ENCODE measurements at places on chromosomes 16 and 17.

DNA sequence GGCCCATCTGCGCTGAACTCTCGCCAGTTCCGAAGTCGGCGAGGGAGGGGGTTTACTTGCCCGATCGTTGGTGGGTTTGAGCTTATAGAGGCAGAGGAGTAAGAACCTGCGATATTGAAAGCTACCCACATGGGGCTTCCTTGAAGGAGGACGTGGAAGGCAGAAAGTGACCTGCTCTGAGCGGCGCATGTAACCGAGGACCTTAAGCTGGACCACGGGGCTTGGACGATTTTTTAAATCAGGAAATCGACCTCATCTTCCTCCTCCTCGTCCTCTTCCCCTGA is 2.0 kb downstream of the PRAC2 start:
- DNase-seq = no peak

GRCh38 chr16:30956601-30957455 is 726 bp upstream of the SETD1A start:
- peak; percentile 90 for DNase-seq

DNA sequence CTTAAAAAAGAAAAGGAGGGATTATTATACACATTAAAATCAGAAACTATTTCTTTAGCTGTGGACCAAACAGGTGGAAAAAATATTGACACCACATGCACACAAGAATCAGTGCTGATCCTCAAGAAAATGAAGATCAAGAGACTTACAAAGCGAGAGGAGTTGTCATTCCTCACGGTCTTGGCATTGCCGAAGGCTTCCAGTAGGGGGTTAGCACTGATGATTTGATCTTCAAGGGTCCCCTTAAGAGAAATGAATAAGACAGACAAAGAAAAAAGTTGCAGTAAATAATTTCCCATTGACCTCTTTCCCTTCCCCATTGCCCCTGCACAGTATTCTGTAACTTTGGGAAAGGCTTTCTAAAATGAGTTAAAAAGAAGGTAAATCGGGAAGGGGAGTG is 6.0 kb downstream of the MYH4 start:
- DNase-seq = no peak

- DNase-seq = no peak
These were observed 4.0 kb downstream of the PYY start for GRCh38 chr17:43949781-43950180.

DNA sequence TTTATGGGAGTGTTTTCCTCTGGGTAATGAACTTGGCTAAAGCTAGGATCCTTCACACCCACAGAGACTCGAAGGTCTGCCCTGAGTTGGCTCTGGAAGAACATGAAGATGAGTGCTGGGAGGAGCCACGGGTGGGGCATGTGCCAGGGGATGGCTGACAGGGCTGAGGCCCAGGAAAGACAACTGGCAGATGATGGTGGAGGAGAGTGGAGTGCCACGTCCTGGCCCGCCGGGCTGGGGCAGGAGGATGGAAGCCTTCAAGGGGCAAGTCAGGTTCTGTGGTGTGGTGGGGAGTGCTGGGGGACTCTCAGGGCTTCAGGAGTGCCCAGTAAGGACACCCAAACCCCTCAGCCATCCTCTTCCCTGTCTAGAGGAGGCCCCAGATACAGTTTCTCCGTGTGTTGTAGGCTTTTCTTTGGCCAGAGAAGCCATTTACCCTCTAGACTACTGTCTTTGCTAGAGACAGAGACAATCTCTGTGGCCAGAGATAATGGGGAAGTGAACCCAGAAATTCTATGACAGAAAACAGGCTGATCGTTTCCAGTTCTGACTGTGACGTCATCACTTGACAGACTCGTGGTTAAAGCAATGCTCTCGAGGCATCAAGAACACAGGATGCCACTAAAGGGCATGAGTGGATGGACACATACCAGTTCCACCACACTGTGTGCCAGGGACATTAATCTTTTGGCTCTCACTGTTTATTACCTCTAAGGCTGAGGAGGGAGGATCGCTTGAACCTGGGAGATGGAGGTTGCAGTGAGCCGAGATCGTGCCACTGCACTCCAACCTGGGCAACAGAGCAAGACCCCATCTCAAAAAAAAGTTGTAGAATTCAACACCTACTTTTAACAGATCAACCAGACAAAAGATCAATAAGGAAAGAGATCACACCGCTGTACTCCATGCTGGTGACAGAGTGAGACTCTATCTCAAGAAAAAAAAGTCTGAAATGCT is 18.6 kb upstream of the SLC5A10 start:
- no peak for DNase-seq

GRCh38 chr17:49051269-49051668 is 54.1 kb downstream of the IGF2BP1 start:
- DNase-seq = no peak

DNA sequence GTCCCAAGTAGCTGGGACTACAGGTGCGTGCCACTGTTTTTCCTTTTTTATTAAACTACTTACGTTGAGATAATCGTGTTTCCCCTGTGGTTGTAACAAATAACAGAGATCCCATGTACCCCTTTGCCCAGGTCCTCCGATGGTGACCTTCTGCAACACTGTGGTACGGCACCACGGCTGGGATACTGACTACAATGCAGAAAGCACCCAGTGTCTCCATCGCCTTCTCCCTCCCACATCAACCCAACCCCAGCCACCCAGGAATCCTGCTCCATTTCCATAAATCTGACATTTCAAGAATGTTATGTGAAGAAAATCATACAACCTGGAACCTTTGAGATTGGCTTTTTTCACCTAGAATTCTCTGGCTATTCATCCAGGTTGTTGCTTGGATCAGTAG is 22.1 kb downstream of the MPRIP start:
- no peak for DNase-seq
